ENCODE measurements at places on chromosomes 16 and 17.

DNA sequence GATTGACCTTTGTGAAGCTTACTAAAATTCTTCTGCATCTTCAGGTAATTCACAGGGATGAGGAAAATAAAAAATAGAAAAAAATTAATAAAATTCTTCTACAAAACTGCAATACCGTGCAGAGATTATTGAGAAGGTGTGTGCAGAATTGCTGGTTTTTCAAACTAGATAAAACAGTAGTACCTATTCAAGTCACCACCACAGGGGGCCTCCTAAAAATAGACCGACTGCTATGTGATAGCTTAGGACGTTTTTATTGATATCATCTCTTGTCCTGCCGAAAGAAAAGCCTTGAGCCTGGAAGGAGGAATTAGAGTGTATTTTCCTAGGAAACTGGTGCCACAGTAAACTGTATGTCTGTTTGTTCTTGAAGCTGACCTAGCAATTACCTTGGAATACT, 325.9 kb downstream of the ZFHX3 start:
- no peak for DNase-seq

GRCh38 chr16:15502041-15502725, 67.8 kb downstream of the BMERB1 start:
- DNase-seq = no peak

- no peak for DNase-seq
These were observed 15.6 kb downstream of the RNF112 start for GRCh38 chr17:19426631-19427030.

- DNase-seq = no peak
These were observed 164.4 kb upstream of the ANKFN1 start for GRCh38 chr17:55988861-55989260.

DNA sequence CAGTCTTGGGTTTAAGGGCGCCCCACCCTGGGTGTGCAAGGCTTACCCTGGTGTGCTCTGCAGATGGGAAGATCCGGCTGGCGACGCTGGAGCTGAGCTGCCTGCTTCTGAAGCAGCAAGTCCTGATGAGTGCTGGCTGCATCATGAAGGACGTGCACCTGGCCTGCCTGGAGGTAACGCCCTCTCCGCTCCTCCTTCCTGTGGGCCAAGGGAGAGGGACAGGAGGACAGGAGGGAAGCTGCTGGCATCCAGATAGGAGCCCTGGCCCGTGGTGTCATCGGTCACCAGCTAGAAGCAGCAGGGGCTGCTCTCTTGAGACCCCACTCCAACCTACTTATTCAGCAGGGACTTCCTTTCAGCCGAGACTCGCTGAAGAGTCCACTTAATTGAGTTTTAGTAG, 97.8 kb downstream of the CLEC16A start:
- DNase-seq = no peak

- DNase-seq = no peak
These were observed 22.0 kb upstream of the GFOD2 start for GRCh38 chr16:67741118-67741517.

DNA sequence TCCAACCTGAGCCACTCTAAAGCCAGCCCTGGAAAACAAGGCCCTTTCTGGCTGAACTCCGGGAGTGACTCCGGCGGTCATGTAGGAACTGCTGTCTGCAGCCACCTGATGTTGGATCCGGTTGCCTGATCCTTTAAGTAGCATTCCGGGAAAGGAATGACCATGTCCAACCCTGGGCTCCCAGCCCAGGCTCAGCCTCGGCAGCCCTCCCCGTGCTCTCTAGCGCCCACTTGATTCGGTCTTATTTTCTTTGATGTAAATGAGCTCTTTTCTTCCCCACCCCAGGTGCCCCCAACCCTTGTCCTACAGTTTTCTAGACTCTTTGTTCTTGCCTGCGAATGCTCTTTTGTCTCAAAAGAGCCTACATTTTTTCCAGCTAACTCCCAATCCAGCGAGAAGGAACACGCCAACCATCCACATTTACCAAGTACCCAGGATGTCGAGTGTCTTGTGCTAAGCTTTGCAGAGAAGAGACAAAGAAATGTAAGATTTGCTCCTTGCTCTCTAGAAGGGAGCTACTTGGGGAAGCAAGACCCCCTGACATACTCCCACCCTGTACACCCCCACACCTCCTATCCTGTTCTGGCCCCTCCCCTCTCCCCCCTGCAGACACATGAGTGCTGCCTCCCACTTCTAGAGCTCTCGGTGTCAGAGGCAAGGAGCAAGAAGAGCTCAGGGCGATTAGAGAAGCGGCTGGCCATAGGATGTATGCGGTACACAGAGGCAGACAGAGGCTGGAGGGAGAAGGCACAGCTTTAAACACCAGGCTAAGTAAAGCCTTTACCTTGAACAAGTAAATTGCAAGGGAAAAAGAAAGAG, 53.8 kb downstream of the COG7 start:
- no peak for DNase-seq

- DNase-seq = no peak
These were observed 8.5 kb upstream of the YPEL3 start for GRCh38 chr16:30104492-30104891.

All from stimulated activated CD4-positive, alpha-beta T cell treated with anti-CD3 and anti-CD28 coated beads, Interleukin-12 subunit alpha, Interleukin-12 subunit beta, amount 100 ng/mL, for 48 hours (primary cell).